ENCODE measurements at places on chromosomes 5 and 9.

GRCh38 chr5:147673791-147674190 lies 108.7 kb downstream of the JAKMIP2 start:
- peak; percentile 6 for DNase-seq

DNA sequence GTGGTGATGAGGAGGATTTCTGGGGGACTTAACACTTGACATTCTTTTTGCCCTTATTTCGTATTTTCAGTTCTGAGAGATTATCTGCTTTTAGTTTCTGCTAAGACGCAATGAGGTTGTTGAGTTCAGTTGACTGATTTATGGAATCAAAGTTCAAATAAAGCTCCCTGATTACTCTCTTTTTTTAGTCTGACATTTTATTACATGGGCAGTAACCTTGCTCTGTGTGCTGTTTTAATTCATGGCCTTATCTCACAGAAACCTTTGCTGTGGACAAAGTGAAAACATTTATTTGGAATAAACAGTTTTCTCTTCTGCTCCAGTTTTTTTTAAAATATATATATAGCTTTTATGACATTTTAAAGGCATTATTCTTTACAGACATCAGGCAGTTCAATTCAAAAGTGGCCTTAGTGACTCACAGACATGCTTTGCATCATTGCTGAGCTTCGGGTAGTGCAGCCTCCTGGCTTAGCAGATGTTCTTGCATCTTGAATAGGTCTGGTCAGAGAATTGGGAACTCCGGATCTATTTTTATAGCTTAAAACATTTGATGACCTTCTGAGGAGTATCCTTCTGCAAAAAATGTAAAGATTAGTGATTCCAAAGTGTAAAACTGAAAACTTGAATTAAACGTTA lies 162.9 kb downstream of the FAM170A start:
- no peak for DNase-seq

- no peak for DNase-seq
These were observed 593 bp downstream of the BRD3OS start for GRCh38 chr9:134025606-134026541.

DNA sequence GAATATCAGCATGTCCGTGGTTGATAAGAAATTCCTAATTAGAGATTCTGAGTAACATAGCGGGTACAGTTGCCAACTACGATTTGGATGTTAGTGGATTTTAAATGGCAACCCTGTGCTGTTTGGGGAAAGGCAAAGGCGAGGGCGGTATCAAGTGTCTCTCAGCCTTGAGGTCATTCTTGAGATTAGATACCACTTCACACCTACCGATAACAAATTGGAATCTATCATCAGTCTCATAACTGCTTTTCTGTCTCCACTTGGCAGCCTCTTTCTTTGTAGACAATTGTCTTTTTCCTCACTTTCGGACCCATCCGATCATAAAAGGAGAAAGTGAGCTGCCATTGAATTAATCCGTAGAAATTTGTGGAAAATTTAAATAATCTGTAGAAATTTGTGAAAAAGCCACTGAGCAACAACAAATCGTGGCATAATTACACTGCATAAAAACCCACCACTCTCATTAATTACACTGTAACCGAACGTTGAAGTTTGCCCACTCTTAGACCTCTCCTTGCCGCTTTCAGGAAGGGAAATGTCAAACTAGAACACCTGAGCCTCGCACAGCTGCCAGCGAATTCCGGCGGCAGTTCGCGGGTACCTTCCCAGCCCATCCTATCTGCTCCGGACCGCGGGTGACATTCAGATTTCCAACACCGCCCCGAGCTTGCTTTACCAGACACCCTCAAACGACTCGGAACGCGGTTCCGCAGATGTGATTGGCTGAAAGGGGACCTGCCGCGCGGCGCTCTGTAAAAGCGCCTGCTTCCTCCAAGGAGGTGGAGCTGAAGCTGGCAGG lies 849 bp upstream of the RGMB start:
- peak; percentile 62 for DNase-seq

GRCh38 chr9:107243742-107244141 lies 39.3 kb upstream of the RAD23B start:
- peak; percentile 79 for DNase-seq

DNA sequence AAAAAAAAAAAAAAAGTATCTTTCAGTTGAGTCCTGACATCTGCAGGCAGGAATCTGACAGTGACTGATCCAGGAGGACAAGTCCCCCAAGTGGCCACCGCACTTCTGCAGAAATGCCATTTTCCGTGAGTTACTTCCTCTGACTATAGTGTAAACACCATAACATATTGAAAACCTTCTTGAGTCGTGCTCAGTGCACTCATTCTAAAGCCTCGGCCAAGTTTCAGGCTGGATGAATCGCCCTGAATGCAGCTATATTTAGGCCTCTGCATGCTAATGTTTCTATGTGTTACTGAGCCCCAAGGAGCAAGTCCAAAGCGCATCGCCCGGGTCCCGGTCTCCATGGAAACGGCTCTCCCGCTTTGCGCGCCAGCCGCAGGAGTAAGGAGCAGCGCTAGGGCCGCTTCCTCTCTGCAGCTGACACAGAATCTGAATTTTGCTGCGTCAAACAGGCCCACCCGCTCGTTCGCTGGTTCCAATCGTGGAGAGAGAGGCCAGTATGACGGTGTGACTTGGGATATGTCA lies 335.4 kb downstream of the MSX2 start:
- DNase-seq = peak; percentile 46

DNA sequence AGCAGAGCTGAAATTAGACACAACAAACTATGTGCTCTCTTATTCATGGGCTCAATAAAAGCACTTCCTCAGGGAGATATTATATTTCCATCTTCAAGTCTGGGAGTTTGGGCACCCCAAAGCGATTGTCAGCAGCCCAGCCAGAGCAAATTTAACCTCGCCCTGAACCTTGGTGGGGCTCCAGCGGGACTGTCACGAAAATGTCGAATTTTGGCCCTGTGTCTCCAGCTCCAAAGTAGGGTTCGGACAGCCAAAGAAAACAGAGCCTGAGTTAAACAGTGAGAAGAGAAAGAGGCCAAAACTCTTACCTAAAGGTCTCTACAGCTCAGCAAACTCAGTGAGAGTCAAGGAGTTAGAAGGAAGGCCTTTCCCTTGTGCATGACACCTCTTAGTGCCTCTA lies 432.9 kb downstream of the SPATA31D1 start:
- DNase-seq = no peak

DNA sequence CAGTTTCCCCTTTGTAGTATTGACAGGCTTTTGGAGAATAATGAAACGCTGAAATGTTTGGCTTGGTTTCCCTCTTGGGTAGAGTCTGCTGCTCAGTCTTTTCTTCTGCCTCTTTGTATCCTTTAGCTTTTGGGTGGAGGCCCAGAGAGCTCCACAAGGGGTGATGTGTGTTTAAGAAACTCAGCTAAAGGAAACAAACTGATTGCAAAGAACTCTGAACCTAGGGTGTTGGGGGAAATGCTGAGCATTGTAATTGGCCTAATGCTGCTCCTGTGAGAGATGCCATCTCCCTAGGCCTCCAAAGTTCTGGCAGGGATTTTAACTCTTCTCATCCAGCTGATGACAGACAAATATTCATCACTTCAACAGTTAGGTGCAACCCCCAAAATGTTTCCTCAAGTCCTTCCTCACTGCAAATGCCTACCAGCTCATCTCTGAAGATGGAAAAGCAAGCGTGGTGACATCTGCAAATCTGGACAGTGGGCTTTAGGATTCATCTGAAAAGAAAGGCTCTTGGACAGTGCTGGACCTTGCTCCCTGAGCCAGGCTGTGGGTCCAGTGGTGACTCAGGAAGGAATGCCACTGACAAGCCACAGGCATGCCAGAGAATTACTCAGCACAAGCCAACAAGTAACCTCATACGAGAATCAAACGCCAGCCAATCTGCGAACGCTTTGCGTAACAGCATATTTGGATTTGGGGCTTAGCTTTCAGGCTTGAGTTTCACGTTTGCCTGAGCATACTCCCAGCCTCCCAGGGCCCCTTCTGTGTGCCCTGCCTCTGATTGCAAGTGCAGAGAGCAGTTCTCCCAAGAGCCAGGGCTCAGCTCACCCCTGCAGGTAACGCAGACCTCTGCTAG lies 30.5 kb upstream of the ZSWIM6 start:
- no peak for DNase-seq

- no peak for DNase-seq
These were observed 4.5 kb downstream of the IRX4 start for GRCh38 chr5:1878050-1878849.

DNA sequence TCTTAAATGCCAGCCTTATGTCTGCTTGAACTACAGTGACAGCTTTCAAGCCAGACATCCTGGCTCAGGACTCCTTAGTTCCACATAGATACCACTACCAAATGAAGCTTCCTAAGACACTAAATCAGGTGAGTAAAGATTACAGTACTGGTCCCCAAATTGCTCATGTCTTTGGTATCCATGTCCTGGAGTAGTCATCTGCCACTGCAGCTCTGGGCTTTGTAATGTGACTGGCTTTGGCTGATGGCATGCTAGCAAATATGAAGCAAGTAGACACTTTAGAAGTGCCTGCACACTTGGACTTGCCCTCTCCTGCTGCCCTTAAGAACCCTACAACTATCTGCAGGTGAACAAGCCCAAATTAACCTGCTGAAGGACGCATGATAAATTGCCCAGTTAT lies 334.9 kb downstream of the BNC2 start:
- DNase-seq = no peak

DNA sequence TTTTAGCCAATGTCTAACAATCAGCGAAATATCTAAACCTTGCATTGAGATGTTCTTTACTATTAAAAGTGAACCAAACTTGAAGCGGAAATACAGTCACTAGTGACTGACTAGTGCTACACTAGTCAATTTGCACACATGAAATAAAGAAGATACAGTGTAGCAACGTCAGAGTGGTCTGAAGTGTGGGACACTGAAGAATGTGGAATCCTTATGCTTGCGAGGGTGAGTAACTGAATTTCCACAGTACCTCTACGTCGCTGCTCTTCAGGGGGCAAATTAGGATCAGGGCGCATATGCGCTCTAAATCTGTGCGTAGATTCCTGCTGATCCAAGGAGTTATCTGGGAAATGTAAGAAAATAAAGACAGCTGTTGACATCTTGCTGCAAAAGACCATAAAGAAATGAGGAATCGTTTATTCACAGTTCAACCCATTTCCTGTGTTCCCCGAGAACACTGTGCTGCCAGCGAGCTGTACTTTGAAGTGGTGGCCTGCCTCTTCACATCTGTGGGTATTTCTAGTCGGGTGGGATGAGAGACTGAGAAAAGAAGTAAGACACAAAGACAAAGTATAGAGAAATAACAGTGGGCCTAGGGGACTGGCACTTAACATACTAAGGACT lies 39.8 kb upstream of the FLT4 start:
- no peak for DNase-seq

- DNase-seq = no peak
These were observed 181.9 kb downstream of the ESM1 start for GRCh38 chr5:54803471-54804011.

DNA sequence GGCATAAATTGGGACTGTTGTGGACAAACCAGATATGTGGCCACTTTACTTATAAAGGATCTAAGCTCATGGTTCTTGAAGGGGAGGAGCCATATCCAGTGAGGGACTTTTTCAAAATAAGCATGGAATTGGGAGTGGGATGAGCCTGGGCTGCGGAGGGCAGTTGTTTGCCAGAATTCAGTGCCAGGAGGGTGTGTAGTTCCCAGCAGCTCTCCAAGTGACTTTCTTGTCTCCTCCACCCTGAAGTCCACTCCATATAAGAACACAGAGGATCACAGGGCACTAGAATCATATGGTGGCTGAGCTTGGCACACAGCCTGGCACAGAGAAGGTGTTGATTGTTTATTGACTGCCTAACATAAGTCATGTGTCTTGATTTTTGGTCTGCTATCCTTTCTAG lies 121.1 kb downstream of the CAVIN4 start:
- DNase-seq = no peak

DNA sequence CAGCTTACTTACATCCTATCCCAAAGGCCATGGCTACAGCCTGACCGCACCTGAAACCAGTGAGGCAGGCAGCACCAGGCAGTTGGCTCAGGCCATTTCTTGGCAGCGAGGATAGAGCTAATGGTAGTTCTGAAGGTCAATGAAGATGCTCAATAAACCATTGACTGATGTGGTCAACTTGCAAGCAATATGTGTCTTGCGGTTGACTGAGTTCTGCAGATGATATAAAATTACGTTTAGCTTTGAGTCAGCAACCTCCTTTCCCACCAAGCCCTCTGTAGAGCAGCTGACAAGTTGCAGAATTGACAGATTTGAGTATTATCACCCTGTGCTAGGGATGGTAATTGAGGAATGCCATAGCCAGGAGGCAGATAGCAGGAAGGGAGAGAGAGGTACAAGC lies 189.0 kb upstream of the PUM3 start:
- no peak for DNase-seq

DNA sequence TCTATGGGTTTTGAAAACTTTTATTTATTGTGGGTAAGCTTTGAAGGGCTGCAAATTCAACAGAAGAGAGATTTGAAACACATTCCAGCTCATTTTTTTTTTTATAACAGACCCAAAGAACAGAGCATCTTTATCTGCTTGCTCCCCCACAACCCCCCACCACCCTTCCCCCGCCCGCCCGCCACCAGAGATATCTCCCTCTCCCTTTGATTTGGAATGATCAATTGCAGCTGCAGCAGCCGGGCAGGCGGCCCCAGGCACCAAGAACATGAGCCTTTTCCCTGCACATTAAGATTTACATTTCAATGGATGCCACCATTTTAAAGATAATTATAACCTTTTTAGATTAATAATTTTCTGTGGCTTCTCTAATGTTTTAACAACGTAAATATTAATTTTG lies 510.9 kb downstream of the ZNF608 start:
- no peak for DNase-seq

GRCh38 chr5:43121913-43122484 lies 1.3 kb downstream of the ZNF131 start:
- no peak for DNase-seq

DNA sequence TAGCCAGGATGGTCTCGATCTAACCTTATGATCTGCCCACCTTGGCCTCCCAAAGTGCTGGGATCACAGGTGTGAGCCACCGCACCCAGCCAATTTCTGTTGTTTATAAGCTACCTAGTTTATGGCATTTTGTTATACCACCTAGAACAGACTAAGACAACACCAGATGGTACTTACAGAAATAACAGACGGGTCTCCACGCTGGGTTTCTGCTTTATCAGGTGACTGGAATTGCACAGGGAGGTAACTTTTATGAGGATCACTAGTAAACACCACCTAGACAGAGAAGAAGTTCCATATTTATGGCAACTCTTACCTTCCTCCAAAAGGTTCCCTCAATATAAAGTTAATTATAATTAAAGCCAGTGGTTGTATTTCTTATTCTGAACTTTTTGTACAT lies 74.0 kb downstream of the CEMIP2 start:
- no peak for DNase-seq

GRCh38 chr5:98776066-98776705 lies 2.7 kb downstream of the RGMB start:
- DNase-seq = no peak

- no peak for DNase-seq
These were observed 33.8 kb upstream of the DTWD2 start for GRCh38 chr5:119022017-119022745.

GRCh38 chr5:134175921-134176510 lies 734 bp downstream of the SKP1 start:
- DNase-seq = no peak

DNA sequence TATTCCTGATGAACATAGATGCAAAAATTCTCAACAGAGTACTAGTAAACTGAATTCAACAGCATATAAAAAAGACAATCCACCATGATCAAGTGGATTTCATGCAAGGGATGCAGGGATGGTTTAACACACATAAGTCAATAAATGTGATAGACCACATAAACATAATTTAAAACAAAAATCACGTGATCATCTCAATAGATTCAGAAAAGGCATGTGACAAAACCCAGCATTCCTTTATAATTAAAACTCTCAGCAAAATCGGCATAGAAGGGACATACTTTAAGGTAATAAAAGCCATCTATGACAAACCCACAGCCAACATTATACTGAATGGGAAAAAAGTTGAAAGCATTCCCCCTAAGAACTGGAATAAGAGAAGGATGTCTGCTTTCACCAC lies 166.9 kb upstream of the TRIM32 start:
- DNase-seq = no peak
